NCI-H524 (cell line): ENCODE measurements at places on chromosomes 2 and 18.

- no peak for DNase-seq
These were observed 187.1 kb downstream of the PTPRM start for GRCh38 chr18:7754258-7754657.

DNA sequence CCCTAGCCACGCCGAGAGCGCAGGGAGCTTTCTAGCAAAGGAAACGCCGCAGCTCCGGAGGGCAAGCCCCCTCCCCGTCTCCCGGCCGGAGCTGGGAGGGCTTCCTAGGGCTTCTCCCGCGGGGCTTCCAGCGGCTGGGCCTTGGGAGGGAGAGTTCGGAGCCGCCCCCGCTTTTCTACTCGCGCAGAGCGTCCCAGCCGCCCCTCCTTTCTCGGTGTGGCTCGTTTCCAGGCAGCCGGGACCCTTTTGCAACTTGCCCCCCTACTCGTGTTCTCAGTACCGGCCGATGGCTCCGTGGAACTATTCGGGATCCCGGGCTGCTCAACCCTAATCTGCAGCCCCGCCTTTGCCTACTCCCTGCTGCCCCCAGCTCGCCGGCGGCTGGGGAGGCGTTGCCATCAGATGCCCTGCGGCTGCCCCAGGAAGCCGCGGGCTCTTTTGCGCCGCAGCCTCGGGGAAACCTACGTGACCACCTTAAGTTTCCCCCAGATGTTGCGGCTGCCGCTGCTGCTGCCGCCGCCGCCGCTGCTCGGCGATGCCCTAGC lies 1.5 kb upstream of the NR4A2 start:
- DNase-seq: no peak

GRCh38 chr2:176494949-176495353 lies 225.7 kb downstream of the MTX2 start:
- no peak for DNase-seq

- DNase-seq: no peak
These were observed 71.1 kb downstream of the ANKRD44 start for GRCh38 chr2:197239434-197239833.

DNA sequence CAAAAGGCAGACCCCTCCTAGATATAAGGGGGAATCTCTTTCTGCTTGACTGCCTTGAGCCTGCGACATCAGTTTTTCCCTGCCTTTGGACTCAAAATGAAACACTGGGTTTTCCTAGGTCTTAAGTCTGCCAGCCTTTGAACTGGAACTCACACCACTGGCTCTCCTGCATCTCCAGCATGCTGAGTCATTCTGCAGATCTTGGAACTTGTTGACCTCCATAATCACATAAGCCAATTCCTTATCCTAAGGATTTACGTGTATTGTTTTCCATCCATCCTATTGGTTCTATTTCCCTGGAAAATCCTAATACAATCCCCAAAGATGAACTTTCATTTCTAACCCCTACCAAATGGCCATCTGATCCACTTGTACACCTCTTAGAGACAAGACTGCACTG lies 88.0 kb downstream of the AFF3 start:
- no peak for DNase-seq

GRCh38 chr18:54444319-54444914 lies 86.7 kb downstream of the C18orf54 start:
- no peak for DNase-seq

GRCh38 chr2:240722796-240723735 lies 31.4 kb downstream of the AQP12A start:
- DNase-seq: no peak

DNA sequence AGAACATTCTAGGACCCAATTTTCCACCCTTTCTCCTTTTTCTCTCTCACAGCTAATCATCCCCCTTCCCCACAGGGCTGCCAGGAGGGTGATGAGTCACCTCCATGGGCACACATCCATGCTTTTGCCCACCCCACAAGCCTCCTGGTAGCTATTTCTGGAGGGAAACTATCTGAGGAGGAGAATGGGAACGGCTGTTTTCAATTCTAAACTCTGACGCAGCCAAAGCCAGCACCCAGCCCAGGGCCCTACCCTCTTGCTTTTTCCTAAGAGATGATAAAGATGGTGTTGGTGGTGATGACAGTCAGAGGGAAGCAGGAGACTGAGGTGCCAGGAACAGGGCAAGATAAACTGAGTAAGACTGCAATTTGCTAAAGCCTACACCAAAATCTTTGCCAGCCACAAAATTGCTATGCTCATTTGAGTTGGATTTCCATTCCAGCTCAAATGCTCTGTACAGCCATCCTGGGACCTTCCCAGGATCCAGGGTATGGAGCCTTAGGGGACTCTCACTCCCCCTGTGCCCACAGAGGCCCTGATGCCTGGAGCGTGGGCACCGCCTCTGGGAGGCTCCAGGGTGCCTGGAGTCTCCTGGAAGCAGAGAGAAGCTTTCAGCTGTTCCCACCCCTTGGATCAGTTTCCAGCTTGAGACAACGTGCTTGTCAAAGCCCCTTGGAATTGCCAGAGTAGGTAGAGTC lies 62.0 kb upstream of the FZD7 start:
- no peak for DNase-seq

- DNase-seq: no peak
These were observed 150.0 kb downstream of the NEDD4L start for GRCh38 chr18:58194028-58194427.

DNA sequence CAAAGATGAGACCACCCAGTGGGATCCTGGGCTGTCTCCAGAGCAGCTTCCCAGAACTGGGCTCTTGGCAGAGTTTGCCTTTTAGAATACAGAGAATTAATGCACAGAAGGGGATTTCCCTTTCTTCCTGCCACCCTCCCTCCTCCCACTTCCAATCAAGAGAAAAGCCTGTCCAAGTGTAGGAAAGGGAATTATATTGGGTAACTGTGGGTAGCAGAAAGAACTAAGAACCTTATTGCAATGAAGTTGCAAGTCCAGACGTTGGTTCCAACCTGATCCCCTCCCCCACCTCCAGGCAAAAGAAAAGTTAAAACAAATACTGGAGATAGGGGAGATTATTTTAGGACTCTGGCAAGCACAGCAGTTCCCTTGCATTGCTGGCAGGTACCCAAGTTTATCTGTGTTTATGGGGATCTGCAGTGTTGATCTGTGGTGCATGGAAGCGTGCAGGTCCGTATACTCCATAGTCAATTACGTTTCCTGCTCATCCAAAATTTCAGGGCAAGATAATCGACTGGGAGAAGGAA lies 114.3 kb downstream of the PRKCE start:
- DNase-seq: no peak

DNA sequence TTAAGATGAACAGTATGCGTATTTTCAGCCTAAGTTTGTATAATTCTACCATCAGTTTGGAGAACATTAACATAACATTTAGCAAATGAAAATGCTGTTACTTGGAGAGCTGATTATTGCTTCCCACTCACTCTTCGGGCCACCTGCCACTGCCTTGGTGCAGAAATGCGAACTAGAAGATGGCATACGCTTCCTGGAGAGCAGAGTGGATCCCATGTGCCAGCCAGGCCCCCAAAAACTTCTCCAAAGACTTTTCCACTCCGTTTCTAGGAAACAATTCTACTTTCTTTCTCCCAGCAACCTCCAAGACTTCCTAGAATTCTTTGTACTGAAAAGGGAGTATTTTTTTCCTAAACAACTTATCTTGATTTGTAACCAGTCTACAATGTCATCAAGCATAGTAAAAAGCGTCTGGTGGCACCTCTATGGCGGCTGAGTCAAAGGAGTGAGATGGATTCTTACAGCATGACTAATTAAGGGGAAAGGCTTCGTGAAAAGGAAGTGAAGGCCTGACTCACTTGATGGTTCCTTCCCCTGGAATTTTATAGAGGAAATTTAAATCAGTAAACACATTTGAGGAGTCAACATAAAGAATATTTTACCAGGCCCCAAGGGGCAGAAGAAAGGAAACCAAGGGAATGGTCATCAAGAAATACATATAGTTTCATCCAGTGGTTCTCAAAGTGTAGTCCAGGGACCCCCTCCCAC lies 36.6 kb downstream of the FEZ2 start:
- no peak for DNase-seq

GRCh38 chr18:60560071-60560470 lies 187.5 kb upstream of the MC4R start:
- no peak for DNase-seq

DNA sequence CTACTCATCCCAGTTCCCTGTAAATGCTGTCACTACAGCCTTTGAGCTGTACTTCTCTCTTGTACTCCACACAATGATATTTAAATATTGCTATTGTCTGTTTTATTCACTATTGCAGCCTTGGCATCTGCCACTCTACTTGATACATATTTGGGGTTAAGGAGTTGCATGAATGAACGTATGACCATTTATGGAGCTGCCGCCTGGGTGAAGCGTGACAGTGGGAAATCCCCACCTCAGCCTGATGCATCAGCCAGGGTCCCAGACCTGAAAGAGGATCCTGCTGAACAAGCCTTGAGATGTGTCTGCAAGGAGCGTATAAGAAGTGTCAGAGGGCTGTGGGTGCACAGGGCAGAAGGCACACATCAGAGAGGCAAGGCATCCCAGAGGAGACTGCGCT lies 39.1 kb downstream of the MRPL35 start:
- DNase-seq: no peak

GRCh38 chr2:117557626-117558025 lies 256.9 kb upstream of the DDX18 start:
- DNase-seq: no peak

DNA sequence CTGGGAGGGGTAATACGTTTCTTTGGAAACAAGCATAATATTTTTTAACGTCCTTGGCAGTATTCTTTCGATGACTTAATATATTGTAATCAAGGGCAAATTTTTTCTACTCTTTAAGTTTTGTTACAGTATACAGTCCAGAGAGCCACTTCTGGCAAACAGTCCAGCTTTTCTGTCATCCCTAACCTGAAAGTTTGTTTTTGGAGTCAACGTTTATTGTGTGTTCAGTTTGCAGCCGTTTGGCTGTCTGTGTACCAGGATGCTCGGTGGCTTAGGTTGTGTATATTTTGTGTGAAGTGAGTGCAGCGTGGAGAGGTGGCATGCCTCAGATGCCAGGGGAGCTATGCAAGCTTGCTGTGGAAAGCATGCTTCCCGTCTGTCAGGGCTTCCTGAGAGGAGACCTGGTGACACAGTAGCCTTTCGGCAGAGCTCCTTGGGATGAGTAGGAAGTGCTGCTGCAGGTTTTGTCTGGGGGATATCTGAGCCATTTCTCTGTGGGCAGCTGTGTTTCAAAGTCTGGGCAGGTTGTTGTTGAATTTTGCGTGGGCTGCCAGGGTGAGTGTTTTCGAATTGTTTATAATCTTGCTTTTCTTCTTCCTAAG lies 14.7 kb downstream of the MAP3K20 start:
- DNase-seq: no peak

- DNase-seq: no peak
These were observed 54.0 kb downstream of the HRH4 start for GRCh38 chr18:24514439-24514838.
